ENCODE measurements at places on chromosomes 12 and 14.

GRCh38 chr12:71599210-71599609 is 64.4 kb downstream of the ZFC3H1 start:
- no peak for DNase-seq

DNA sequence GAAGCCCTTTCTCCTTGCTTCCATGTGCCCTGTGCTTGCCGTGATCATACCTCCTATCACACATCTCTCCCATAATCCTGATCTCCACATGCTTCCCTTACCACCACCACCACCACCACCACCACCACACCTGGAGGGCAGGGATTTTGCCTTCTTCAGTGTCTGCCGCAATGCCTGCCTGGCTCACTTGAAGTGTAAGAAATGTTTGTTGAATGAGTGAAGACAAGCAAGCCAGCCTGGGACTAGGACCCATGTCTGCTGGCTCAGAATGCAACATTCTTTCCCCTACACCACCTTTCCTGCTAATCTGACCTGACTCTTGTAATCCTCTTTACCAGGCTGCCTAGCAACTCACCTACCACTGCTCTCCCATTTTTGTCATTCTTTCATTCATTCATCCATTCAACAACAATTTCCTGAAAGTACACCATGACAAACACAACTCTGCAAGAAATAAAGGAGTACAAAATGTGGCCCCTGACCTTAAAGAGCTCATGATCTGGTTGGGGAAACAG is 3.5 kb upstream of the NID2 start:
- DNase-seq: no peak

DNA sequence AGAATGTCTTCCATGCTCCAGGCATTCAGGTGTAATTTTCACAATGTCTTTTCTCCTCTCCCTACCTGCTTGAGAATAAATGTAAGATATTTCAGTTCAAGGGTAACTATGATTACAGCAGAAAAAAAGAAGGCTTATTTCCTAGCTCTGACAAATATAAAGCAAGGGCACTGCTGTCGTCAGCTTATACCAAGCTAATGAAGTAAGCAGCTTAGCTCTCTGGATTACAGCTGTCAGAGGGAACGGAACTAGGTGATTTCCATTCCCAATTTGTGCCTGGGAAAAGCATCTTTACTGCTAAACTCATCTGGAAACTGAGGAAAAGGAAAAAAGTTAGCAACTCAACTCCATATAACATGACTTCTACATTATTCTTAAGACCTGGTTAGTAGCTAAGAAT is 56.5 kb downstream of the ZFYVE26 start:
- DNase-seq: no peak

- DNase-seq: no peak
These were observed 129.1 kb upstream of the MAX start for GRCh38 chr14:65231286-65231980.

DNA sequence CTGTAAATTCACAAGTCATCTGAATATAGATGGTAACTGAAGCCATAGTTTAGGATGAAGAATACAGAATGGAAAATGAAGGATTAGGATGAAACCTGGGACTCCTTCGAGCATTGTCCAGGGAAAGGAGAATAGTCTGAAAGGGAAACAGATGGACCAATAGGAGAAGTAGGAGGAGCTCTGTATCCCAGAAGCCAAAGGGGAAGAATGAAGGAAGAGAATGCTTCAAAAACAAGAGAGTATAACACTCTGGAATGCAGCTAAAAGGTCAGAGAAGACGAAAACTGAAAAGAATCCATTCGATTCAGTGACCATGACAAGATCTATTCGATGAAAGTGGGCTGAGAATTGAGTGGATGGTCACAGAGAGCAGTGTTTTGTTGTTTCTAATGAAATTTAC is 1.0 kb downstream of the GMFB start:
- no peak for DNase-seq

DNA sequence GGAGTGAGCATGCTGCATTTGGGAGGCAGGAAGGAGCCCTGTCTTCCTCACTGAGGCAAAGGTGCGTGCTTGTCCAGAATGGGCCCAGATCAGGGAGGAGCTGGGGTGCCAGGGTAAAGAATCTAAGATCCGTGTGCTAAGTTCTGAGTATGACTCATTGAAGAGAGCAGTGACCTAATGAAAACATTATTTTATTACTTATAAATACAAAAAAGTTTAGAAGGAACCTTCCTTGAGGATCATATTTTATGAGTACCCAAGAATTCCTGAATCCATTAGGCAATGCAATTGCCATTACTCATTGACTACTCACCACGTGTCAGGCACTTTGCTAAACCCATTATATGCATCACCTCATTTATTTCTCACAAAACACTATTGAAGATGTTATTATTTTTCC is 264.7 kb downstream of the EGLN3 start:
- DNase-seq: no peak

DNA sequence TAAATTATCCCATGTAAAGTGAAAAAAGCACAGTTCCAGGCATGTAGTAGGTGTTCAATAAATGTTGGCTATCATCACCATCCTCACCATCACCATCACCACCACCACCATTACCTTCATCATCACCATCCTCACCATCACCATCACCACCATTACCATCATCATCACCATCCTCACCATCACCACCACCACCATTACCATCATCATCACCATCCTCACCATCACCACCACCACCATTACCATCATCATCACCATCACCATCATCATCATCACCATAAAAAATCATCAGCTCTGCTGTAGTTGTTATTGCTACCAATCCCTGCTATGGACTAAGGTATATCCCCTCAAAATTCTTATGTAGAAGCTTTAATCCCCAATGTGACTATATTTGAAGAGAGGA is 15.1 kb downstream of the ISCU start:
- no peak for DNase-seq
